ENCODE measurements at places on chromosomes 2 and 18.

DNA sequence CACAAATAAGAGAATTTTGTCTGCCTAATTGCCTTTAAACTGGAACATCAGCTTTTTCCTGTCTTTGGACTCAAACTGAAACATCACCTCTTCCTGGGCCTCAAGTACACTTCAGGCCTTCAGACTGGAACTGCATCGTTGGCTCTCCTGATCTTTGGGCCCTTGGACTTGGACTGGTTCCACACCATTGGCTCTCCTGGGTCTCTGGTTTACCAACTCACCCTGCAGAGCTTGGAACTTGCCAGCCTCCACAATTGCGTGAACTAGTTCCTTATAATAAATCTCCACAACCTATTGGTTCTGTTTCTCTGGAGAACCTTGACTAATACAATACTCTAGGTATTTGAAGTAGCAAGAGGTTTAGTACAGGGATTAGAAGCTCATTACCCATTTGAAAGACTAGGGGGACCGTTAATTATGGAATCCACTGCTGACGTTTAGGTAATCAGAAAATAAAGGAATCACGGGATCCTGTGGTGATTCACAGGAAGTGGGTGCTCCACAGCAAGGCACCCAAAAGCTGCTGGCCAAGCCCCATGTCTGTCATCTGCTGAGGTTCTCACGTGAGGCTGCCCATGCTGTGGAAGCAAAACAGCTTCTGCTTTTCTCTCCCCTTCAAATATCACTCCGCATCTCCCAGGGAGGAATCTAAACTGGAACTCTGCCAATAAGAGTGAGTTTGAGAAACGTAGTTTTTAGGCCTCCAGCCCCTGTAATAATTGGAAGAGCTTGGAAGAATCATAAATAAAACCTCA lies 20.0 kb upstream of the SGPP2 start:
- no peak for DNase-seq

DNA sequence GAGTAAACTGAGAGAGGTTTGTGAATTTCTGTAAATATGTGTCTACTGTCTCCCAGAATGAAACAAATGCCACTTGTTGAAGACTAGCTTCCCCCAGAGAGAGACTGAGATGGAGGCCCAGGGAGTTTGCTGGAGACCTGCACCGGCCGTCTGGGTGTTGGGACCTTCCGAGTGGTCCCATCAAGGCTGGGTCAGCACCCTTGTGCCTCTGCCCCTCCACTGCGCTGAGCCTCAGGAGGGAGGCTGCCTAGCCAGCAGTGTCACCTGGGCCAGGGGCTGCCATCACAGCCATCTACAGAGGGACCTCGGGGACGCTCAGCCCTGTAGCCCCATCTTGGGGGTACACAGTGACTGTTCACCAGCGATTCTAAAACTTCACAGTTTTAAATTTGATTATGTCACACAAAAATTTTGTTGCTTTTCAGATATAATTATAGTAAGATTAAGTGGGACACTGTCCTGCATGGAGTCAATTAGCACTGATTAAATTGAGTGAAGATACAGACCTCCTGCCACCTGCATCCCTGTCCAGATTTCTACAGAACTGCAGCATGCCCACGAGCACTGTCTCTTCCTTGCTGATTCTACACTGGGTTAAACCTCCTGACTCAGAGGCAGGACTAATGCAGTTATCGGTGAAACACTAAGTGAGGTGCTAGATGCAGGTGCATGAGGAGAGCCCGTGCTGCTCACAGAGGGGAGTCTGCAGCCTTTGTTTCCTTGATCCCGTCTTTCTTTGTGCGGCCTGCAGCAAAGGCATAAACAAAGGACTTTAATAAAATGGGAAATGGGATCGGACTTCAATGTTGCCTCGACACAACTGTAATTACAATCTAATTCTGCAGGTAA lies 50.5 kb downstream of the TMEM18 start:
- DNase-seq: no peak

DNA sequence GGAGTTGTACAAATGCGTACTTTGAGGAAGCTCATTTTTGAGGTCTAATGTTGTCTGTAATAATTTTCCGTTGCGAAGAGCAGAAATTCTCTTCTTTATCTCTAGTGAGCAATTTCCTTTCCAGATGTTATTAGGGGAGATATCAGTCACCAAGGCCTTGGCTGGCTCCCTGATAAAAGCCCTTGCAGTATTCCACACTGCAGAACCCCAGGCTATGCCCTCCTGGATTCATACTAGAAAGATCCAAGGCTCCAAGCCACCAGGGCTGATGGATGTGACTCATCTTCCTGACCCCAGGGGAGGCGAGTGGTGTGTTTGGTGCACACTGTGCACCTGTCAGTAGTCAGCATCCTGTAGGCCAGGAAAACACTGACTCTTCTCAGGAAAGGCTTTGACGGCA lies 34.7 kb downstream of the INO80C start:
- DNase-seq: no peak

- DNase-seq: no peak
Observed at GRCh38 chr2:207135801-207136457, 29.8 kb downstream of the KLF7 start.

- no peak for DNase-seq
Observed at GRCh38 chr2:135320465-135321355, 210.3 kb downstream of the ZRANB3 start.

DNA sequence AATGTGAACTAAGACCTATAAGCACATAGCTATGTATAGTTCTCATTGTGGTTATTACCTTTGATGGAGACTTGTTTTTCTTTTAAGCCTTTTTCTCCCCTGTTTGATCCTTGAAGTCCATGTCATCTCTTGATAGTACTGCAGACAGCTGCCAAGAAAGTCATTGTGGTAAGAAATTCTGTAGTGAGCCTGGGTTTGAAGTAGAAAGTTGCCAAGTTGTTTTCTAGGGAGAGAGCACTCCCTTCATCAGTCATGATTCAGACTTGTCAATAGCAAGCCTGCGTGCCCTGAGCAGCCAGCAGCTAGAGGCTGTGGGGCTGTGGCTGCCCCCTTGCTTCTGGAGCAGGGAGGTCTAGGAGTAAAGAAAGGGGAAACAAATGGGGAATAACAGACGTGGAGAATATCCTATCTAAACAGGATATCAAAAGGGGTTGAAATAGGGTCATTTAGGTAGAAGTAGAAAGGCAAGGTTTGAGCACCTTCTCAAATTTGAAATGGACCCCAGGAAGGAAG lies 8.4 kb downstream of the SP5 start:
- no peak for DNase-seq

GRCh38 chr2:73337828-73338227 lies 44.5 kb upstream of the EGR4 start:
- no peak for DNase-seq

- no peak for DNase-seq
Observed at GRCh38 chr2:113845261-113845660, 44.6 kb upstream of the ACTR3 start.

DNA sequence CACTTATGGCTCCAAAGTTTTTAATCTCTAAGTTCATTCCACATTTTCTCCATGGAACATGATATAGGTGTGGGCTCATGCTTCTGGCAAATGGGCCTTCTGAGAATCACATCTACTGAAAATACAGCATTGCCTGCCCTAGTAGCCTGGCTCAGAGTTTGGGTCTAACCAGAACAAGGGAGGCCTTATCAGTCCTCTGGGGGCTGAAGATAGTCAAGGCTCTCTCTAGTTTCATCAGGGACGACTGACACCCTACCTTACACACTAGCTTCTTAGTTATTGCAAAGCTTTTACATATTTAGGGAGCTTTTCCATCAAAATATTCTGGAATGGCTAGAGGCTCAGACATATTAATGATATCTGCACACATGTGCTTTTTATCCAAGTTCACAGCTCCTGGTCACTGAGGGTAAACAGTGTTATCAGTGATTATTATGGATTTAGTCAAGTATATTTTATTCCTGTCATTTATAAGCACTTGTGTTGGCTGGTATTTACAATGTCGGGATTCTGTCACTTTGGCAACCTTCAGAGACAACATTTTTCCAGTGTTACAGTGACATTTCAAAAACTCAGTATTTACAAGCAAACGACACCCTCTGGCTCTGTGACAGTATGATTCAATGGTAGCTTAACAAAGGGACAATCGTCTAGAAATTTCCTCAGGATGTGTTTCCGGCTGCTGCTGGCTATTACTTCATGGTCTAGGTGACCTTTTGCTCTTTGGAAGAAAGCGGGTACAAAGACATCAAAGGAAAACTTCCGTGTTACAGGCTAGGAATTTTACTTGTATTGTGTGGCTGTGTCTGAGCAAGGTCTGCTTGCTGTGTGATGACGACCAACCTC lies 200.6 kb downstream of the TCF4 start:
- DNase-seq: no peak

- DNase-seq: peak; percentile 61
Observed at GRCh38 chr2:113876503-113877387, 13.1 kb upstream of the ACTR3 start.
